NCI-H187 treated with DMSO at 0.1 percent for 48 hours (cell line): ENCODE measurements at places on chromosomes 16 and 17.

DNA sequence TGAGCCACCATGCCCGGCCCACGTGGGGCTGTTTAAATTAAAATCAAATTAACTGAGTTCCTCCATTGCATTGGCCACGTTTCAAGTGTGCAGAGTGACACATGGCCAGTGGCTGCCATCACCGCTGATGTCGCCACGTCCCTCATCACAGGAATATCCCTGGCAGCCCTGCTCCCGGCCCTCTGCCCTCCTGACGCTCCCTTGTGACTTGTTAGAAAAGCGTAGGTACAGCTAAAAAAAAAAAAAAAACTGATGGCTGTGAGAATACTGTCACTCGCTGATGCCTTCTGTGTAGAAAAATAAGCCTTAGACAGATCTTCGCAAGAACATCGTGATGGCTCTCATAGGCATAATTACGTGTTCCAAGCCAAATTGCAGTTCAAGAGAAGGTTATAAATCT lies 21.7 kb downstream of the CARHSP1 start:
- DNase-seq: no peak

GRCh38 chr16:70735141-70735979 lies 49.5 kb upstream of the MTSS2 start:
- DNase-seq: no peak

DNA sequence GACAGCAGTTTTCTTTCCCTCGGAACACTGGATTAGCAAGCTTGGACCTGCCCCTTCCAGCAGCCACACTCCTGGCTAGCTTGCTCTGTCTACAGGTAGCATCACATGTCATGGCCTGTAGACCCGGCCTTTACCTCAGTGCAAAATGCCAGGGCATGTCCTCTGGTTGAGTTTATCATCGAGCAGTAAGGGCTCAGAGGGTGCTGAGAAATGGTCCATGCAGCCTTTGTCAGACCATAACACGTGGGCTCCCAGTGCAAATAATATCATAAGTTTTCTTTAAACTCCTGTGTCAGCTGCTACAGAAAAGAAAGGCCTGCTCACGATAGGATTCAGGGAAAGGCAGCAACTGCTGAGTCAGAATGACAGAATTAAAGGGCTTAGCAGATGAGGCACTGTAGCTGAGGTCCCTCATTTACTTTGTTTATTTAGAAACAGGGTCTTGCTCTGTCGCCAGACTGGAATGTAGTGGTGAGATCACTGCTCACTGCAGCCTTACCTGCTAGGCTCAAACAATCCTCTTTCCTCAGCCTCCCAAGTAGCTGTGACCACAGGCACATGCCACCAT lies 8.0 kb upstream of the GNA13 start:
- DNase-seq: no peak

DNA sequence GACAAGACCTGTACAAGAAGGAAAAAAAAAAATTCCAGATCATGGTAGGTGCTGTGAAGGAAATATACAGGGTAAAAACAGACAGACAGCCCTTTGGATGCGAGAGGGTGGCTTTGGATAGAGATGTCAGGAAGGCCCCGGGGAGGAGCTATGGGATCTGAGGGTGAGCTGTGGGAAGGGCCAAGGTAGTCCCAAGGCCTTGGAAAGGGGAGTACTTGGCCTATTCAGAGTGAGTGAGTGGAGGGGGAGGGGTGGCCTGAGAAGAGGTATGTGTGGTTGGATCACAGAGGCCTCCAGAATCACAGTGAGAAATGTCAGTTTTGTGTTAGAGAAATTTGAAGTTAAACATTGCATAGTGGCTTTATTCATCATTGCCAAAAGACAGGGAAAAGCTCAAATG lies 31.2 kb upstream of the AKTIP start:
- DNase-seq: no peak

GRCh38 chr17:82862191-82862590 lies 22.4 kb upstream of the ZNF750 start:
- DNase-seq: no peak

- no peak for DNase-seq
Observed at GRCh38 chr16:85753559-85753958, 2.7 kb upstream of the C16orf74 start.

DNA sequence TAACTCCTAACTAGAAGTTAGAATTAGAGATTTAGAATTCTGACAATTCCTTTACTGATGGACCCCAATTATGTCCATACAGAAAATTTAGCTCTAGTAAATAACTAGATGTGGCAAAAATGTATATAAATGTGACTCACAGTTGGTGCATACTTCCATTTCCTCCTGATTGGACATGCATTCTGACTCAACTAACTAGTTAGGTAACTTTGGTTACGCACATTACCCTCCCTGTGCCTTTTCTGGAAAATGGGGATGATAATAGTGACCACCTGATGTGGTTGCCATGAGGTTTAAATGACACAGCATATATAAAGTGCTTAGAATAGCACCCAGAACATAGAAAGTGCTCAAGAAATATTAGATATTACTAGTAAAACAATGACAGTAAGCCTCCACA lies 550.0 kb upstream of the SALL1 start:
- no peak for DNase-seq

- DNase-seq: no peak
Observed at GRCh38 chr17:4852567-4853207, 19.5 kb downstream of the MINK1 start.

GRCh38 chr17:44356241-44356640 lies 7.4 kb downstream of the FAM171A2 start:
- DNase-seq: no peak

GRCh38 chr17:27089929-27090247 lies 204.0 kb upstream of the WSB1 start:
- DNase-seq: no peak
